ENCODE measurements at places on chromosomes 13 and 19.

DNA sequence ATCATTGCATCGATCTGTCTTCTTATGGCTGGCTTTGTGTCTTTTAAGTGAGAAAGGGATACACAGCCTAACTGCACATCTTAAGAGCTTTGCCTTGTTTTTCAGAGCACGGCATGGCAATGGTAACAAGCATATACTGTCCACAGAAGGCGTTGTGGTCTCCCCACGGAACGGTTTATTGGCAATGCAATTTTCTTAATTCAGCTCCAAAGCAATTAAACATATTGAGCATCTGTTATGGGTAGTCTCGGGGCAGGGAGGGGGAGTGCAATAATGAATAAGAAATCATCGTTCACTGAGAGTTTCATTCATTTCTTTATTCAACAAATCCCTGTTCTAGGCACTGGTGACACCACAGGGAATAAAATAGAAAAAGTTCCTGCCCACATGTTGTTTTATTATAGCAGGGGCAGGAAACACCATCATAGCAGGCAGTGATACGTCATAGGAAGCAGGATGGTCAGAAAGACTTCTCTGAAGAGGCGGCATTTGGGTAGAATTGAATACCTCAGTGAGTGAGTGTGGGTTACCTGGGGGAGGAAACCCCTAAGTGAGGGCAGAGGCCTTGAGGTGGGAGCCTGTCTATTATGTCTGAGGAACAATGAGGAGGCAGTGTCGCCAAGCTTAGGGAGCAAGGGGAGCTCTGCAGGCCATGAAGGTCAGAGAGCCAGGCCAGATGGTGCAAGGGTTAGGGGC lies 185.7 kb upstream of the KL start:
- no peak for DNase-seq

- no peak for DNase-seq
Measured at GRCh38 chr13:31198519-31198918, 1.3 kb upstream of the B3GLCT start.

DNA sequence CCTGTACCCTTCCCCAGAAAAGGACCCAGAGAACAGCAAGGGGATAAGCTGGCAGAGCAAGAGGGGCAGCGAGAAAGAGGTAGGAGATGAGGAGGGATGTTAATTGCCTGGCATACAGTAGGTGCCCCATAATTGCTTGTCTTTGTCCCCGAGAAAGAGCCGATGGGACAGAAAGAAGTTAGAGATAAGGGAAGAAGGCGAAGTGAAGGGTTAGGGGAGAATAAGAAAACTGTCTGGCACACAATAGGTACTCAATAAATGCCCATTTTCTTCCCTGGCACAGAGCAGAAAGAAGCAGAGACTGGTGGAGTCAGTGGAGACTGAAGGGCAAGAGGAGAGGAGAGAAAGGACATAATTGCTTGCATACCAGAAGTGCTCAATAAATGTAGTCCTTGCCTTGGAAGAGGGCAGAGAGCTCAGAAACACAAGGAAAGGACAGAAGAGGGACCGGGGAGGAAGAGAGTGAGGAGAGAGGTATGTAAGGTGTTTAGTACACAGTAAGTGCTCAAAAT lies 15.9 kb downstream of the JOSD2 start:
- DNase-seq, result no peak

- DNase-seq, result no peak
Measured at GRCh38 chr13:112983428-112984196, 14.6 kb downstream of the MCF2L start.

- peak; percentile 58 for DNase-seq
Measured at GRCh38 chr13:109840201-109840892, 54.0 kb upstream of the IRS2 start.

GRCh38 chr19:35000647-35001501 lies 751 bp downstream of the GRAMD1A start:
- DNase-seq, result no peak

DNA sequence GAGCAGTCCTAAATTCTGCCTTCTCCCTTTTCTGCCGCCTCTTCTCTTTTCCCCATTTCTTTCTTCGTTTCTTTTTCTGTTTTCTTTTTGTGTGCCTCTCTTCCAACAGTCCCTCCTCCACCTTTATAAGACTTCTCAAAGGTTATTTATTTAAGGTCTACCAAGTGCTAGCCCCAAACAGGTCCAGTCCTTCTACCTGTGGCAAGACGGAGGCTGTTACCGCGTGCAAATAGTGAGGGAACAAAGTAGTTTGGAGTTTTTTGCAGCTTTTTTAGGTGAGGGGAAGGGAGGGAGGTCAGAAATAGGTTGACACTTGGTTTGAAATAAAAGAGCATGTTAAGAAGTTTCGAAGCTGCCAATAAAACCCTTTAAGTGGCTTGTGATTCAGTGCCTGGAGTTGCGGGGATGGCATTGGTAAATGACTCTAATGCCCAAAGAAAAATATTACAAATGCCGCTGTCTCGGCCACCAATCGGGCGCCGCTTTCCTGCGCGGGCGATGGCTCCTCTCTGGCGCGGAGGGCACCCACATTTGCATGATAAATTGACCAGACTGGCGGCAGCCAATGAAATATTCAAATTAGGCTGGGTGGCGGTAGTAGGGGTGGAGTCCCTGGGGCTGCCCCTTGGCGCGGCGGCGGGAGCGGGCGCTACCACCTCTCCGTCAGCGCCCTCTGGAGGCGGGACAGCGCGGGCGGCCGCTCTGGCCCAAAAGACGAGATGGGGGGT lies 7.5 kb upstream of the TSHZ3 start:
- DNase-seq, result no peak

GRCh38 chr19:12155324-12155860 lies 1.1 kb downstream of the ZNF625 start:
- no peak for DNase-seq

- no peak for DNase-seq
Measured at GRCh38 chr19:56405062-56405461, 930 bp downstream of the ZNF583 start.

DNA sequence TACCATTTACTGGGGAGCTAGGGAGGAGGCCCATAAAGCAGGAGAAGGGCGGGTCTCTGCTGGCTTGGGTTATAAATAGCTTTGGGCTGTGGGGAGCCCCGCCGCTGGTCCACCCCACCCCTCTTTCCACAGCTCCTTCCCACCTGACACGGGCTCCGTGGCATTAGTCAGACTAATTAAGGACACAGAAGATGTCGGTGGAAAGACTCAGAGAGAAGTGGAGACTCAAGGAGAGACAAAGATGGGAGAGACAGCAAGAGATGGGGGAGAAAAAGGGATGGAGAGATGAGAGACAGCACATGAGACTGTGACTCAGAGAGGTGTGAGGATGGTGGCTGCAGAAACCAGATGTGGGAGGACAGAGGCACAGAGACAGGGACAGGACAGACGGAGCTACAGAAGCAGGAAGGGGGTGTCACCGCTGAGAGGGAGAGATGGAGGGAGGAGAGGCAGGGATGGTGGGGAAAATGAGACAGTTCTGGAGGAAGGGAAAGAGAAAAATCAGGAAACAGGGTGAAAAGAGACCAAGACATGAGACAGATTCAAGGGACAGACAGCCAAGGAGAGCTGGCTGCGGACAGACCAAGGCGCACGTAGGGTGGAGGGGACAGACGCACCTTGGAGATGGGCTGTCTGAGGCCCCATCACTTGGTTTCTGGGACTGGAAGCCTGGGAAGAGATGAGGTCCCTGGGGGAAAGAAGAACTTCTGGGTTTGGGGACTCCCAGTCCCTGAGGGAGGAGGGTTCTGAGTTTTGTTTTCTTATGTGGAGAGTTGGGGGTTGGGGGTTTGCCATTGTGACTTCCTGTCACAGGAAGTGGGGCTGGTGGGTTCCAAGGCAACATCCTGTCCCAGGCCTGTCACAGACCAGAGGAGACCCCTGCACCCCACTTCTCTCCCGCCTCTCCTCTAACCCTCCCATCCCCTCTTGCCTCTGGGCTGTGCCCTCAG lies 4.1 kb downstream of the ARHGEF1 start:
- no peak for DNase-seq

- DNase-seq, result no peak
Measured at GRCh38 chr13:41222259-41222852, 28.0 kb upstream of the KBTBD7 start.
